ENCODE measurements at places on chromosomes 16 and 17.

DNA sequence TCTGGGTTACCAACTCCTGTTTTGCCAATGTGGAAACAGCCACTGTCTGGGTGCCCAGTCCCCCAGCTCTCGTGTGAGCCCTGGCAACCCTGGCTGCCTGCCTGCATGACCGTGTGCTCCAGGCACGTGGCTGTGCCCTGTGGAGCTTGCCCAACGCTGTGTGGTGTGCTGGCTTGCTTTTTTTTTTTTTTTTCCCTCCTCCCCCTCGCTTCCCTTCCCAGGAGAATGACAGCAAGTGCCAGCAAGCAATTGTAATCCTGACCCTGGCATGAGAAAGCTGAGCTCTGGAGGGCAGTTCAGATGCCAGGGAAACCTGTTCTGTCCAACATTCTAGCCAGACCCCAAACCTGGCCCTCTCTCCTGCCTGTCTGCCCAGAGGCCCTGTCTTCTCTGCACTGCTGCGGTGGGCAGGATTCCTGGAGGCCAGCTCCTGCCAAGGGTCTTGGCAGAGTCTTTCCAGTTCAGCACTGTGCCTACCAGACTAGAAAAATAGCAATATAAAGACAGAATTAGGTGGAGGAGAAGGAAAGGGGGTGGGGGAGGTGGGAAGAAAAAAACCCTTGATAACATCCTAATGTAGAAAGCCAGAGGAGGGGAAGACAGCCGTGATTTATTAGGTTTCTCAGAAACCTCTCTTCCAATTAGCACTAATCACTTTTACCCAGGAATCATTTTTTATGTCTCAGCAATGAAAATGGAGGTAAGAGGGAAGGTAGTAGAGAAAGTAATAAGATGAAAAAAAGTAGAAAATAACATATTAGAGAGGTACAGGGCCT is 9.0 kb downstream of the HLF start:
- no peak for DNase-seq

DNA sequence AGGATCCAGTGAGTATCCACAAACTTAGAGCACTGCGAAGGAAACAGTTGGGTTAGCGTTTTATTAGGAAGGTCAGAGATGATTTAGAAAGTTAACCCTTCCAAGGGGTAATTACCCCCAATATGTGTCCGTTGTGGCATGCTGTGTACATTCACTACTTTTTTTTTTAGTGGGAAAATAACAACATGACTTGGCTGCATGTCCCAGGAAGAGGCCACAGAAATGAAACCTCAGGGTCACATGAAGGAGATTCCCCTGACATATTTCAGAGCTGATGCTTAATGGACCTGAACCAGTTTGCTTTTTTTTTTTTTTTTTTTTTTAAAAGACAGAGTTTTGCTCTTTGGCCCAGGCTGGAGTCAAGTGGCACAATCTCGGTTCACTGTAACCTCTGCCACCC is 167.5 kb downstream of the PRKCA start:
- DNase-seq, result no peak

DNA sequence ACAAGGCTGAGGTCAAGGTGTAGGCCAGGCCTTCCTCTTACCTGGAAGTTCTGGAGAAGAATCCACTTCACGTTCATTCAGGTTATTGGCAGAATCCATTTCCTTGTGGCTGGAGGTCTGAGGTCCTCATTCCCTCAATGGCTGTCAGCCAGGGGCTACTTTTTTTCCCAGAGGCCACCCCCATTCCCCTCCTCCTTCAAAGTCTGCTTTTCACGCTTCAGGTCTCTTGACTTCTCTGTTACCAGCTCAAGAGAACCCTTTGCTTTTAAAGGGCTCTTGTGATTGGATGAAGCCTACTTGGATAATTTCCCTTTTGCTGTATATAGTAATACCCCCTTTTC is 55.1 kb upstream of the LGALS9 start:
- DNase-seq, result no peak

GRCh38 chr16:55480228-55480655 is 1.2 kb downstream of the MMP2 start:
- no peak for DNase-seq

- no peak for DNase-seq
Observed at GRCh38 chr16:11611871-11612664, 25.3 kb upstream of the LITAF start.

DNA sequence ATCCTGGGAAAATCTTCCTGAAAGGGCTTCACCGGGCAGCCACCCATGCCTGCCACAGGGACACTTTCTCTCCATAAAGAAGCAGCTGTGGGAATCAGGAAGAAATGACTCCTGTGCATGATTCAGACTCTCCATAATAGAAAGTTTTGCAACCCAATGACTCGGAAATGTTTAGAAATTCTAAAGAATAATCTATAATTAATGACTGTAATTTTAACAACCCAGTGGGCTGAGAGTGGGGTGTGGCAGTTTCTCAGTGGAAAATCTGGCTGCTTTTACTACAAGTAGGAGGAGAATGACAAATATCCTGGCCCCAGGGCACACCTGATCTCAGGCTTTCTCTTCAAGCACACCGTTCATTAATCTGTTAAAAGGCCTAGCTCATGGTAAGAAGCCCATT is 25.7 kb downstream of the IRF8 start:
- no peak for DNase-seq

- DNase-seq, result no peak
Observed at GRCh38 chr16:86821895-86822294, 243.5 kb downstream of the FOXL1 start.

- DNase-seq, result no peak
Observed at GRCh38 chr17:44934745-44935105, 12.8 kb downstream of the KIF18B start.

DNA sequence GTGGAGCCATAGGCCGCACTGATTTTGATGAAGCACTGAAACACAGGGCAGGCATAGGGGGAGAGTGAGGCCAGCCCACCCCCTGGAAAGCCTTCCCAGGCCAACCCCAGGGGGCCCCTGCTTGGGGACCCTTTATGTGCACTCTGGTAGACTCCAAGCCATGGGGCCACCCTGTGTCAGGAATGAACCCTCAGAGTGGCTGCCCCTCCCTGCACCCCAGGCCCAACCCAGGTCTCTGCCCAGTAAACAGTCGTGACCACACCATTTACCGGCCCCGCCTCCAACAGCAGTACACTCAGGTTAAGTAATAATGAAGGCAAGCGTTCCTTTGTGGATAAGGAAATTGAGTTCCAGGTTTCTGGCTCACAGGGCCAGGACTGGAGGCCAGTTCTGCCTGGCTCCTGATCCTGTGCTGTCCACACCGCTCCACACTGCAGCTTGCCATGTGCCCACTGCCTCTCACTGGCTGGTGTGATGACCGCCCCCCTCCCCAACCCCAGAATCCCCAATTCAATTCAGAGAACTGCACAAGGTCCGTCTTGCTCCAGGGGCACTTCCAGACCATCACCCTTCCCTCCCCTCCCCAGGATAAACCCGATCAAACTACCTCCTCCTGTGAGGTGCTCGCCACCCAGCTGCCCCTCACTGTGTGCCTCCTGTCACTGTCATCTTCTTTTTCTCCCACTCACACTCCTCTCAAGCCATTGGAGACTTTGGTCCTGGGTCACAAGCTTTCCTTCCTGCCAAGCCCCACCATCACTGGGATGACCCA is 13.6 kb downstream of the PIMREG start:
- no peak for DNase-seq

DNA sequence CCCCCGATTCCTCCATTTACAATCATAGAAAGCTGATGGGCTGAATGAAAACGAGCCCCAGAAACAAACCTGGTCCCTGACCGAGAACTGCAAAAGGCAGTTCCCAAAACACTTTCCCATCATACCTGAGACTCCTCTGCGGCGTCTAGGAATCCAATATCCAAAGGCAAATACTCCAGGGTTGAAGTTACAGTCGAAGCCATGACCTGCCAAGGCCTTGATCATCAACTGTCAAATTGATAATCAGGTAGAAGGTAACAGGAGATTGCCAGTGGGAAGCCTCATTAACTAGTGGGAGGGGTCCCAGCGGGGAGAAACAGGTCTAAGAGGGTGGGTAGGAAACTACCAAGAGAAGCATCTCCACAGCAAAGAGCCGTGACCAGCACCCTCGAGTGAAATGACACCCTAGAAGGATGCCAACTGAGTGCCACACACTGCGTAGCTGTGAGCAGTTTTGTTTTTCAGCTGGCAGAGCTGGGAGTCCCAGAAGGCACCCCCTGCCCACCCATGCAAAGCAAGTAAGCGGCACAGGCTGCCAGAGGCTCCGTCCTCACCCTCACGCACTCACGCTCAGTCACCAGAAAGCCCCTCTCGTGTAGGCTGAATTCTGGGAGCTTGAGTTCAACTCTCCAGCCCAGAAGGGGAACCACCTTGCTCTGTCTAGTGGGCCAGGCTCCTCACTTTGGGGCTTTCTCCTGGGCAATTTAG is 146.1 kb downstream of the GAS7 start:
- peak; percentile 15 for DNase-seq

- DNase-seq, result no peak
Observed at GRCh38 chr17:71926746-71927398, 193.9 kb upstream of the SOX9 start.

DNA sequence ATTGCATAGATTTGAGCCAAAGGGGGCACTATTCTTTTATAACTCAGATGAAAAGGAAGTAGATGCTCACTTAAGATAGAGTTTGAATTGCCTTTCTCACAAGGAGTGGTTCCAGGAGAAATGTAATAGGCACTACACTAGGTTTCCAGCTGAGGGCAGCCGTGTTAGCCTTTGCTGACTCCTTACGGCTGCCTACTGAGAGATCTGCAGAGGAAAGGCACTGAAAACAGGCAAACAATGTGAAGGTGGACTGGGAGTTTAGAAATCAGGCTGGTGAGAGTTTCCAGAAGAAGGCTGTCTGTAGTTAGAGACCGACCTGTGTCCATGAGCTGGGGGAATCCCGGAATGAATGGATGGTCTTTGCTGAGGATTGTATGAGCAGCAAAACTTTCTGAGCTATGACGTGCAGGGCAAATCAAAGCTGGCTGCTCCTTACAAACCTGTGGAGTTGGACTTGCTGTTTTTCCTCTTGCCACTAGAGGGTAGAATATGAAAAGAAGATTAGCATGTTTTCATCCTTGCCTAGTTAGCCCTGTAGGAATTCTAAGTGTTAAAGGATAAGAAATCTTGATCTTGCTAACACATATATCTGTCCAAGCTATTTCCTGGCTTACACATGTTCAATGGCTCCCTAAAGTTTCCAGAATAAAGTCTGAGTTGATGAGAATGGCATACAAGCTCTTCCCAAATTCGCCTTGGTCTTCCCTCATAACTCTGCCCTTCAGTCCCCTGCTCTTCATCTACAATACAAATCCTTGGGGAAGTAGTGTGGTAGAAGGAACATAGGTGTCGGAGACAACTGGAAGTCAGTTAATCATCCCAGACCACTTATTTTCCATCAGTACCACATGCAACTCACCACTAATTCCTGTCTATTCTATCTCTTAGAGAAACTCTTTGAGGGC is 20.1 kb upstream of the TAOK1 start:
- DNase-seq, result peak; percentile 22

DNA sequence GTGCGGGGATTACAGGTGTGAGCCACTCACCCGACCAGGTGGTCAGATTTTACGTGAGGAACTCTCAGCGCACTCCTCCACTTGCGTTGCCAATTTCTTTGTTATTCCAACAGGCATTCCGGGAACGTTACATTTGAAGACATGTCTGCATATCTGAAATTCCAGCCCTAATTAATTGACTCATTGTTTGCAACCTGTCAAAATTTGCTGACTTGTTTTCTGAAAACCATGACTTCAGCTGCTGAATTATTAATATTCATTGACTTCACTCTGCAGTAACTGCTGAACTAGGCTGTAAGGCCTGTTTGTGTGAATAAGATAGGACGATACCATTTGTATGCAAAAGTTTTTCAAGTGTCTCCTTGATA is 16.6 kb downstream of the G6PC1 start:
- DNase-seq, result no peak

DNA sequence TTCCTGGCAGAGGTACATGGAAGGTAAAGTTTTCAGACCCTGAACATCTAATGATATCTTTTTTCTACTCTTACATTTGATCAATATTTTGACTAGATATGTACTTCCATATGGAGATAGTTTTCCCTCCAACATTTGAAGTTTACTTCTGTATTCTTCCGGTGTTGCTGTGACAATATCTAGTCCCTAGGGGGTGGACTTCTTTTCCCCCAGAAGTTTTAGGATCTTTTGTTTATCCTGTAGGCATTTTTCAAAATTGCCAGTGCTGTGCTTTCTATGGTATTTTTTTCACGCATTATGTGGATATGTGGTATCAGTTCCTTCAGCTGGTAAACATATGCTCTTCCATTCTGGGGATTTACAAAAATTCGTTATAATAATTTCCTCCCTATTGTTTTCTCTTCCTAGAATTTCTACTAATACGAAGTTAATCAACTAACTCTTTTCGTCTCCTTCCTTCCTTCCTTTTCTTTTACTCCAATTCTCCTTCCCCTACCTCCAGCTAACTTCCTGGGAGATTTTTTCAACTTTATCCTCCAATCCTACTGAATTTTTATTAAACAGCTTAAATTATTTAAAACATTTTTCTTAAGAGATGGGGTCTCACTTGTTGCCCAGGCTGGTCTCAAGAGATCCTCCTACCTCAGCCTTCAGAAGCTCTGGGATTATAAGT is 26.1 kb upstream of the ZNHIT3 start:
- DNase-seq, result no peak

DNA sequence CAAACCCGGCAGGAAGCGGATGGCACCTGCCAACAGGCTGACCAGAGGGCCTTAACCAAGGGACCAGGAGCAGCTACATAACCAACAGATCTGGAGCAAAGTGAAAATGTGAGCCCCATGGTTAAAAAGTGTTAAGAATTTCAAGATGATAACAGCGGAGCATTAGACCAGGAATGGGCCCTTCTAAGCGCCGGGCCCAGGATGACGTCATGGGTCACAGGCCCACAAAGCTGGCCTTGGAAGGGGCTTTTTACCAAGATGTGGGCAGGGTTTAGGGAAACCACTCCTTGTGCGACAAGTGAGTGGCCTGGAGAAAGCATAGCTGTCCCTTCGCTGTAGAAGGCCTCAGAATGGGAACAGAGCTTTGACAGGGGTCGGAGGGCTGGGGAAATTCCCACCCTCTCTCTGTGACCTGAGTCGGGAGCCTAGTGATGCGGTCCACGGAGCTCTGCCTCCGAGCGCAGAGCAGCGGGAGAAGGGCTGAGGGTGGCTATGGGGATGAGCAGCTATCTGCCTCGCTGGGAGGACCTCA is 84.4 kb upstream of the RPL38 start:
- DNase-seq, result no peak

GRCh38 chr16:73171380-73171779 is 123.5 kb upstream of the ZFHX3 start:
- no peak for DNase-seq

DNA sequence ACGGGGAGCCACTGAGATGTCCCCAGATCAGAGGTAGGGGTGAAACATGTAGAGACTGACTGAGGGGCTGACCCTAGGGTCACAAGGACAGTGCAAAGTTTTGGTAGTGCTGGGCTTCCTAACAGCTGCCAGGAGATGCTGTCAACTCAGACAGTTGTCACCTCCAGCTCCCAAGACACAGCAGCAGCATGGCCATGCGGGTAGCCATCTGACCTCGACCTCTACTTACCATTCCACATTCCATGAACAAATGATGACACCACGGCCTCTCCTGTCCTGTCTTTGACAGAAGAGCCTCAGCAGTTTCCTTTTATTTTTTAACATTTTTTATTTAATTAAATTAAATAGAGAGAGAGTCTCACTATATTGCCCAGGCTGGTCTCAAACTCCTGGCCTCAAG is 65.3 kb upstream of the NFAT5 start:
- DNase-seq, result no peak

Data from activated naive CD8-positive, alpha-beta T cell treated with anti-CD3 and anti-CD28 coated beads, Interleukin-2, amount 50 U/mL, for 24 hours (primary cell).